ENCODE measurements at places on chromosomes 2 and 18. TPM values are rescaled to one million over a fixed set of nuclear protein-coding genes. Genes with fewer than 3 reads are reported as not detected.

DNA sequence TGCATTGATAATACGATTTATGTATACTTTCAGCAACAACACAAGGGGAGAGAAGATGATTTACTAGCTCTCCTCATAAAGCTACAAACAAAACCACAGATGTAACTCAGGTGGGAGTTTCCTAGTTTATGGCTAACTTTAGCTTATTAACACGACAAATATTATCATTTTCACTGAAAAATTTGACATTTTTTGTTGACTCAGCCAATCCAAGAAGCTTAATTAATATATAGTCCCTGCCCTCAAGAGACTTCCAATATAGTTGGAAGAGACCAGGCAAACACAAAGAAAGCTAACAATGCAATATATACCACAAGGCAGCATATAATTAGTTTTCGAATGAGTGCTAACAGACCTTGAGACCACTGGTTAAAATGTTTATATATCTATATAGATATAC lies 775 bp downstream of the WDR12 start:
- DNase-seq: no peak

DNA sequence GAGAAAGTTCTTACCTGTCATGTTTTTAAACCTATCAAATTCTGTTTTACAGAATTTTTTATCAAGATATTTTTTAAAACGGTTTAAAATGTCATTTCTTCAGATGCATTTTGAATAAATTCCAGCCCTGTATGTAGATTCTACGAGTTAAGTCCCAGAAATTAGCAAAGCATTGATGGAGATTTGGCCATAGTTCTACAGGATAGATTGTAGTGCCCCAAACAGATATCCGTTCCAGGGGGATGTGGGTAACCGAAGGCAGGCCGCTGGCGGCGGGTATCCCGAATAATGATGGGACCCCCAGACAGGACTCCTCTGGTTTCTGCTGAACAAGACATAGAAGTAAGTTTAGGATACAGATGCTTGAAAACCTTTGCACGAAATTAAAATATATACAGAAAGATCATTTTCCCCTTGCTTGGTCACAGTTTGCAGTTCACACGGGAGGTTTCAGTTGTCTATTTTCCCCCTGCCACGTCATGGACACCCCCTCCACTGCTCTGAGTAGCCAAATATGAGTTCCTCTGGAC lies 755 bp downstream of the NOL4 start:
- DNase-seq: no peak

GRCh38 chr18:69981948-69982347 lies 34.3 kb upstream of the CD226 start:
- no peak for DNase-seq

GRCh38 chr2:30768036-30768686 lies 39.1 kb downstream of the CAPN13 start:
- DNase-seq: no peak

DNA sequence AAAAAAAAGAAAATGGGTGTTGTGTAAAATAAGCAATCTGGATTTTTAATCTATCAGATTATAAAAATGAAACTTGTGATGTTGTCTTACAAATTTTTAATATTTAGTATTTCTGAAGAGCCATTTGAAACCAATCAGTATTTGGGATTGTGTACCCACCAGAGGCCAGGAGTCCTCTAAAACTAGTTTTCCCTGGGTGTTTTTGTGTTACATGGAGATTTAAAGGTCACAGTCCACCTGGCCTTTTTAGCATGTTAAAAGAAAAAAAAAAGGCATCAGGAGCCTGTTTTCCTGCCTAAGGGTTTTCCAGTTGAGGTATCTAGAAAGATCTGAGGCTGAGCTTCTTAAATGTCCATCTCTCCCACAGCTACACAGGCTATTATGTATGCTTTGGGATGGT lies 221.7 kb downstream of the LTBP1 start:
- no peak for DNase-seq

GRCh38 chr2:239003624-239004273 lies 155.9 kb downstream of the TWIST2 start:
- DNase-seq: no peak

DNA sequence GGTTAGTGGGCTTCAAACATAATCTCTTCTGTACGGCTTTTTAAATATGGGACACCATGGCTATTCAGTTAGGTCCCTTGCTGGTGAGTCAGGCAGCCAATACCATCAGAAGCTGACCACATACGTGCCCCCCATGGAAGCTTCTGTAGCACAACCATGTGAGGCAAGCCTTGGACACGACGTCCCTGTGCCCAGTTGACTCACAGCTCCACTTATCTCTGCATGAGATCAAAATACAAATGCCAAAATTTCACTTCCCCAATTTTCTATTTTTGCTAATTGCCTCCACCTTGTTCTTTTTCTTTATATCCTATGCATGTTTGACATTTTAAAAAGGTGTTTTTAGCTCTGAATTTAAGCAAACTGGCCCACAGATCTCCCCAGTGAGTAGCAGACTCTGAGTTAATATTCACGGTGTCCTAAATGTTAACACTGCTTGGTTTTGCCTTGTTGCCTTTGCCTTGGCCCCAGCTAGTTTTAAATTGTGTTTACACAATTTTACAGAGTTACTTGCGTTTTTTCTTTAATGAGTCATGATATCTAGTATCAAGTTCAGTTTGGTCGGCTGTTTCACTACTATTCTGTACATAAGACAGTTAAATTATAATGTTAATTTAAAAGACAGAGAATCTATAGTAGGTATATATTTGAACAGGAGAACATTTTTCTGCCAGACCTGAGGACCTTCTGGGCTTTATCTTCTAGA lies 77.5 kb downstream of the CDCA7 start:
- no peak for DNase-seq

GRCh38 chr2:236101311-236101950 lies 66.8 kb downstream of the GBX2 start:
- DNase-seq: no peak

- DNase-seq: peak; percentile 55
Observed at GRCh38 chr2:65420712-65421431, 11.5 kb downstream of the SPRED2 start.

GRCh38 chr2:239926587-239927232 lies 98.4 kb downstream of the NDUFA10 start:
- no peak for DNase-seq

- peak; percentile 74 for DNase-seq
Observed at GRCh38 chr2:198371921-198372543, 567.6 kb downstream of the PLCL1 start.

DNA sequence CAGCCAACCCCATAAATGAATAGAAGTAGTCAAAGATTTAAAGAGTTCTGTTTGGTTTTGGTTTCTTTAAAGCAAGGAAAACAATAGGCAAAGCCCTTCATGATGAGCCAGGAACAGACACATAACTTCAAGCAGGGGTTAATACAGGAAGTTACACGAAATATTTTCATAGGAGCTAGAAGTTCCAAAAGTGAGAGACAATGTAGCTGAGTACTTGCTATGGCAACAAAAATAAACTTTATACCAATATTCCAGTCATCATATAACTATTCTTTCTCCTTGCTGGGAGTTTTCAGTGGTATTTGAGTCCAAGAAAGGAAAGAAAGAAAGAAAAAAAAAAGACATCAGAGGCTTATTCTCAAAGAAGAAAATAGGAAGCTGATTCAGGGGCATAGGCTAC lies 56.2 kb downstream of the COBLL1 start:
- no peak for DNase-seq

DNA sequence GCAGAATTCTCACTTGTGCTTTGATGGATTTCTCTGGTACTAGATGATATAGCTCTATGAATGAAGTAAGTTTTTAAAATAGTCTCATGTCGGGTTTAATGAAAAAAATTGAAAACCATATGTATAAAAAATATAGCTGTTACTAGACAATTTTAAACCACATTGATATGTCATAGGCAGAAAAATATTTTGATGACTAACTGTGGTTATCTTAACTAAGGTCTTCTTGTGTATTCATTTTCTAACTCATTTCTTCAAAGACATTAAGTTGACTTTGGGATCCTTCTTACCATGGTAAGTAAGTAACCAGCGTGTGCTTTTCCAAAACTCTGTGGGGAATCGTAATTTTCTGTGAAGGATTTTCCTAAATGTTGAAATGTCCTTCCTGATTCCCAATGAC lies 160.9 kb upstream of the COL3A1 start:
- DNase-seq: peak; percentile 51

DNA sequence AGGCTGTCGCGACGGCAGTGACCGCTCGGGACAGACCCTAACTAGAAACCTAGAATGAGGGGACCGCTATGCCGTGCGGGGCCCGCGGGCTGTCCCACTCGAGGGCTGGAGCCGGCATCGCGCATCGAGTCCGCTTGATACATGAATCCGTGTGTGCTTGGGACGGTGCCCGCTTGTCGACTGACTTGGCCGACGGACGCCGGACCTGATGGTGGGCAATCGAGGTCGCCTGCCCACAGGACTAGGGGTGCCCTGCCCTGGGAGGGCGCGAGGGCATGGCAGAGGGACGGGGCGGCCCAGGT lies 749 bp upstream of the PTMA start:
- DNase-seq: no peak

- DNase-seq: no peak
Observed at GRCh38 chr18:45672637-45673036, 51.3 kb upstream of the SLC14A1 start.

- DNase-seq: no peak
Observed at GRCh38 chr2:120825370-120826259, 89.9 kb downstream of the GLI2 start.

GRCh38 chr2:159211447-159212396 lies 74.8 kb downstream of the WDSUB1 start:
- DNase-seq: no peak

GRCh38 chr2:85893428-85894258 lies 4.9 kb upstream of the ST3GAL5 start:
- peak; percentile 98 for DNase-seq

DNA sequence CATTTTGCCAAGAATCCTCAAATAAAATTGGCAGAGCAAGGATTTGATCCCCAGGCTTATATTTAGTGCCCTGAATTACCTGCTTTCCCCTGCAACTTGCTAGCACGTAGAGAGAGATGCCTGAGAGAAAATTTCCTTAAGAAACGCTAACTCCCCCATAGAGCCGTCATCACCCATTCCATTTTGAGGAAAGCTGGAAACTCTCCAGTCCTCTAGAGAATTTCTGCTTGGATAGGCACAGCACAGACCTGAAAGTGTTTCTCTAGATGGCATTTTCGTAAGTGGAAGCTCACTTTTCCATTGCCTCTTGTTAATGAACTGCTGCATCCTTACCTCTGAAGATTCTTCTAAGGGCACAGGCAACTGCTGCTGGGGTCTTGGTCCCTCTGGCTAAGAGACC lies 277.8 kb upstream of the SIX2 start:
- no peak for DNase-seq

GRCh38 chr2:104870100-104870975 lies 16.4 kb downstream of the POU3F3 start:
- DNase-seq: no peak

- DNase-seq: no peak
Observed at GRCh38 chr2:3460831-3461800, 58.2 kb downstream of the ADI1 start.

- DNase-seq: no peak
Observed at GRCh38 chr2:58436872-58437271, 195.7 kb upstream of the FANCL start.

- no peak for DNase-seq
Observed at GRCh38 chr2:28896906-28897305, 2.4 kb downstream of the WDR43 start.

The TBR1 gene
- not detected for polyA plus RNA-seq

The DSC2 gene
- polyA plus RNA-seq: 7.3 TPM

The ASNSD1 gene
- polyA plus RNA-seq: 21.9 TPM

The SLC38A11 gene
- polyA plus RNA-seq: not detected

The MEP1B gene
- polyA plus RNA-seq: not detected

The GPBAR1 gene
- 0.11 TPM for polyA plus RNA-seq

The ZSCAN30 gene
- polyA plus RNA-seq: 2.8 TPM

The C2orf72 gene
- polyA plus RNA-seq: not detected

The UGT1A9 gene
- polyA plus RNA-seq: not detected

Measured in foreskin keratinocyte (primary cell).